Lower lobe of right lung (tissue), 2 donors: ENCODE measurements at places on chromosomes 7 and 10.

DNA sequence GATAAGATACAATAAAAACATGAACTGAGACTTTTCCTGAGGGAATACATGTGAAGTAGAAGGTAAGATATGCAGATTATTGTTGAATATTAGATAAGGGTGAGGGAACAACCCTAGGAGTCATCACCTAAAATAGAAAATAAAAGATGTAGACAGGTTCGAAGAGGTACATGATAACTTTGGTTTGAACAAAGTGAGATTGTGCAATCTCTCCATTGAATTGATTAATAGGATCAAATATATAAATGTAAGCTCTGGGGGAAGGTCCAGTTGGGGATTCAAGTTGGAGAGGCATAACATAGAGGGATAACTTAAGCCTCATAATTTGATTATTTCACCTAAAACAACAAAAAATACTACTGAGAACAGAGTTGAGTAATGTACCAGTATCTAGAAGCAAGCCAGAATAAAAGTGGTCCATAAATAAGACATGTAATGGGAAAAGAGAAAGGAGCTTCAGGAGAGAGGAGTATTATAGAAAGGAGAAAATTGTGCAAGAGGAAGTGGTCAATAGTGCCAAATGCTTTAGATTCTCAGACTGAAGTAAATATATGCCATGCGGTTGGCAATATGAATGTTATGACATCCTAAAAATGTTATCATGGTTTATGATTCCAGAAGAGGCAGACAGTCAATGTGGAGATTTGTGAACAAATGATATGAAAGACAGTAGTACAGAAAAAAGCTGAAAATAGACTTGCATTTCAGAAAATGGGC, 282.3 kb upstream of the CHRM2 start:
- no peak for DNase-seq

GRCh38 chr7:80884511-80885195, 34.2 kb downstream of the SEMA3C start:
- no peak for DNase-seq

GRCh38 chr10:132311338-132311939, 3.7 kb upstream of the STK32C start:
- DNase-seq = no peak

DNA sequence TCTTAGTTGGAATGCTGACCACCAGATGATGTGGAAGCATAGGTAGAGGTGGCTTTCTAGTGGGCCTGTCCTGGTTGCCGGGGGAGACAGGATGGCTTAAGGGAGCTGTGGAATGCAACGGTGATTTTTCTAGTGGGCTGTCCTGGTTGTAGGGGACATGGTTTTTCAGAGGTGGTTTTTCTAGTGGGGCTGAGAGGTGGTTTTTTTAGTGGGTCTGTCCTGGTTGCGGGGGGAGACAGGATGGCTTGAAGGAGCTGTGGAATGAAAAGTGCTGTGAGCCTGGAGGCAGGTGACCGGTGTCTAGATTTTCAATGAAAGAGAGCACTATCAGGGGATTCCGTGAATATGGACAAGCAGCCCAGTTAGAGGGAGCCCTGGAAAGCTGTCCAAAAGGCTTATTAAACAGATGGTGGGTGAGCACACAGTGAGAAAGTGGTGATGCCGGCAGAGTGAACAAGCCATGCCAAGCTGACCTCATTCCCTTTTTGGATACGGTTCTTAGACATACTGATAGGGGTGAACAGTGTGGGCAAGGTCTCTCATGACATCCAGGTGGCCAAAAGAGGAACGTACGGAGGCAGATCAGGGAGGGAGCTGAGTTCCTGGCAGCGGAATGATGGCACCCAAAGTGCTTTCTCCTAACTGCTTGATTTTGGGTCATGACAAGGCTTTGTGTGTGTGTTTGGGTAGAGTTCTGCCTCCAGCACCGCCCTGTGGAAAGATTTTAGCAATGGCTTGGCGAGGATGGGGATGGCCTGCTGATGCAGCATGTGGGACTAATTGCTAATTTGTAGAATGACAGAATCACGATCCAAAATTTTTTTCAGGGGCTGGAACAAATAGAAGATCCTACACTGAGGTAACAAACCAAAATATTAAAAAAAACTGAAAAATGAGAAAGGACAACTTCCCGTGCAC, 126.6 kb downstream of the TMEM178B start:
- no peak for DNase-seq
